ENCODE measurements at places on chromosomes 1 and 21.
A peak's percentile ranks its signal among the peaks of the same experiment; 100 is the strongest.

DNA sequence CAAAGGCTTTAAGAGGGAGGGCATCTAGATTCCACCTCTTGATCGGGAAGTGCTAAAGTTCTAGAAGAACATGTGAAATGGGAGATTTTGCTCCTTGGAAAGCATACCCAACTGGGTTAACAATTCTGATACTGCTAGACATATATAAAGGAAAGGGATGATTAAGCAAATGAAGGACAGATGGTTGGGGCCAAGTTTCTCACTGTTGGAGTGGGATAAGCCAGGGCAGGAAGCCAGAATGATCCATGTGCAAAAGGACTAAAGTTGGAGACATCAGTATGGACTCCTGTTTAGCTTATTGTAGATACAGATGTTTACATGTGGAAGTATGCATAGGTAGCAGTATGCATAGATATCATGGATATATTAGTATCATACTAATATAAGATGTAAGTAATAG is 16.8 kb downstream of the PLA2G5 start:
- DNase-seq: no peak

GRCh38 chr1:179550746-179551682 is 24.7 kb downstream of the NPHS2 start:
- no peak for DNase-seq

DNA sequence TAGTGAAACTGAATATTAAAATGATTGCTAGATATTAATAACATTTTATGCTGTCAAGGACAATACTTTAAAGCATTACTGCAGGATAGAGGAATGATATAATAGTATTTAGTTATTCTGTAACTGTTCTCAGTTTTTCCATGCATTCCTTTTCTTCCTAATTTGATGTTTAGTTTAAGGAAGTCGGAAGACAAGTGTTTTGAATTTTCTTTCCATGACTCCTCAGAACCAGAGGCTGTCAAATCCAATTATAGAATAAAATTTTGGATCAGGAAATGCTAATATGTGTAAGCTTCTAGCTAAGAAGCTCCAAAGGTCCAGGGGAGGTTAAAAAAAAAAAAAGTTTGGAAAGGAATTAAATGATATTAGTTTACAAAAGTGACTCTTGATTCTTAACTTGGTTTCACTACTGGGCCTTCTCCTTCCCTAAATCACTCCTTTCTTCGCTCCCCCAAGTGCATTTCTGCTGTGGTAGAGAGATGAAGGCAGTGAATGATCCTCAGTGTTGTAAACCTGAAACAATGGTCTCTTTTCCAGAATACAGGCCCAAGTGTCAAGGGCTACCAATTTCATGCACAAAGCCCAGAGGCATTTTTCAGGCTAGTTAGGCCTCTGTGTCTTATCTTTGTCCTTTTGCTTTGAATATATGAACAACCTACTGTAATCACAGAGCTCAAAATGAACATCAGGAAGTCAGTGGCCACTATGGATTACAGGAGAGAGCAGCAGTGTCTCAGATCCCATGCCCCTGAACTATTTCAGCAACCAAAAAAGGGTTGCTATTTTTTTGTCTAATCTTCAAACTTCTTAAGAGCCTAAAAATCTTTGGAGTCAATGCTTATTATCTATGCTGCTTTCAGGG is 6.2 kb downstream of the ADSS2 start:
- DNase-seq: no peak

GRCh38 chr1:64006276-64007051 is 197.0 kb upstream of the UBE2U start:
- DNase-seq: no peak

GRCh38 chr21:16402752-16403151 is 673.0 kb downstream of the USP25 start:
- no peak for DNase-seq

DNA sequence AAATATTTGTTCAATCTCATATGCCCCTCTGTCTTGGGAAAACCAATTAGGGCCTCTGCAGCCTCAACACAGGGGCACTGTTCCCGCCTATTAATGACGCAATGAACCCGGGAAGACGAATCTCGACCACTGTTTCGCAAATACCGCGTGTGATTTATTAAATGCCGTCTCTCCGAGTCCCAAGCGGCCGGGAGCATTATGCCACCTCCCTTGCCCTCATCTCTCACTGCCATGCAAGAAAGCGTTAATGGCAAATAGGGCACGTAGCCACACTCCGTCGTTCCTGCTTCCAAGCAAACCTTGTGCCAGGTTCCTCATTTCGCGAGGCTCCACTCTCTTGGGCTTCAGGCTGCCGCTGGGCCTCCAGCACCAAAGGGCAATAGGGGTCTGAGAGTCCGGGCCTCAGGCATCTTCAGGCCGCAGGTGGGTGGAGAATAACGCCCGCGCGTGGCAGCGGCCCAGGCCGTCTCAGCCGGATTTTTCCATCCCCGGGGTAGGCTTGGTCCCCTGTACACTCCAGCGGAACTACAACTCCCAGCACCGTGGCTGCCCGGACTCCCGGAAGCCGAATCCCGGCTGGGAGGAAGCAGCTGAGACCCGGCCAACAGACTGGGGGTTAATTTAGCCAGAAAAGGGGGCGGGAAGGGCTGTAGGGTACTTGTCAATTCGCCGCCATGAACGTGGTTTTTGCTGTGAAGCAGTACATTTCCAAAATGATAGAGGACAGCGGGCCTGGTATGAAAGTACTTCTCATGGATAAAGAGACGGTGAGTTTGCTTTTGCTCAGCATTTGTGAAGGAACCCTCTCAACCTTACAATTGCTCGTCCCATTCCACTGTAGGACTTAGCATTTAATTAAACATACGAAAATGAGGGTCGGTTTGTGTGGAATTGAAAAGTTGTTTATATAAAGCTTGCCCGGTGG is at the start of gene VPS45:
TSS of gene VPS45 (plus strand) at position 593 of the 925 bp plus-strand sequence. CDS start at position 675, 82 bp downstream.
- DNase-seq: peak; percentile 78
